Sciatic nerve (tissue), 2 donors: ENCODE measurements at places on chromosomes 13 and 19.

- no peak for DNase-seq
These were observed 1327.7 kb downstream of the EFNB2 start for GRCh38 chr13:105207572-105208293.

GRCh38 chr13:33722216-33722915, 95.6 kb upstream of the RFC3 start:
- no peak for DNase-seq

- peak; percentile 64 for DNase-seq
These were observed 183.6 kb upstream of the EDNRB start for GRCh38 chr13:78102121-78102677.

- no peak for DNase-seq
These were observed 408.4 kb downstream of the SPRY2 start for GRCh38 chr13:79932556-79932955.

GRCh38 chr13:34822650-34823049, 119.4 kb upstream of the NBEA start:
- DNase-seq: no peak

DNA sequence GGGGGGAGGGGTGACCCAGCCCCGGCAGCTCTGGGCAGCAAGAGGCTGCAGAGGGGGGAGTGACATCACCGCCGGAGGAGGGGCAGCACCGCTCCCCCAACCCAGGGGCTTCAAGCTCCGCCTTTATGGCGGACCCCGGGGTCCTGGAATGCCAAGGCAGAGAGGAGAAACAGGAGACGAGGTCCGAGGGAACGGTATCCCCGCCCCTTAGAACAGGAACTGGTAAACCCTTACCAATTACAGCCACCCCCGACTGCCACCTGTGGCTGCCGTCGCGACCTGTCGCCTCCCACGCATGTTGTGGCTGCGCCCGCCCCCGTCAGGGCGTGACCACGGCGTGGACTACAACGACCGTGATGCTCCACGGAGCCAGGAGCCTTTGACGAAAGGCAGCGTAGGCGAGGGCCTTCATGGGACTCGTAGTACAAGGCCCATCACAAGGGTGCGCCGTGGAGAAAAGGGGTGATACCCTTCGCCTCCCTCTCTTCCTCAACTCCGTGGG, 4.1 kb upstream of the KCNC3 start:
- DNase-seq: peak; percentile 89

DNA sequence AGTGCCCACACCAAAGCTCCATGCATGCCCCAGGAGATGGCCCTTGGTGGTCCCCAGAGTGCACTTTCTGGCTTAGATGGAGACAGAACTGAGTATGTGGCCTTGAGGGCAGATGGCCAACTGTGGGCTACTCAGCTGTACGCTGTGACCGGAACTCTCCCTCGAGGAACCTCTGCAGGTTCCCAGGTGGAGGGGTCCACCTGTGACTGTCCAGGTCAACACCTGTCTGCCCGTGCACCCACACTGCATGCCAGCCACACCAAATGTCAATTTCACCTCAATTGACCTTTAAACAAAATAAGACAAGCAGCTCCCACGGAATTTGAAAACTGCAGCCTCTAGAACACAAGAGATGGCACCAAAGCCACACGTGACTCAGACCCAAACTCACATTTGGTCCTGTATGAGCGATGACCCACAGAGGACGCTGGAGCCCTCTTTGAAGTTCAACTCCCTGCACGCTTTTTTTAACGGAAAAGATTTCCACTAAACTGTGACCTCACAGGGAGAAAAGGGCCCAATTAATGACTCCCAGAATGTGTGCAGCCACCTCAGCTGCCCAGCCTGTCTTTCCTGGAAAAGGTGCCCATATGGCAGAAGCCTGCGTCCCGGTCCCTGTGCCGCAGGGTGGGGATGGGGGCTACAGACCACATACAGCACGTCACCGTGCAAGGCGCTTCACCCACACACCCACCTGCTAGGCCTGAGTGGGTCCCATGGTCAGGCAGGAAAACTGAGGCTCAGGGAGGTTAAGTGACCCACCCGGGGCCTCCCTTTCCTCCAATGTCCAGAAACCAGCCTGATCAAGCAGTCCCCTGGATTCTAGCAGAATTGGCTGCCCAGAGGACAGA, 47.7 kb downstream of the KLF2 start:
- no peak for DNase-seq

- no peak for DNase-seq
These were observed 449.2 kb downstream of the TSHZ3 start for GRCh38 chr19:30900051-30900450.

DNA sequence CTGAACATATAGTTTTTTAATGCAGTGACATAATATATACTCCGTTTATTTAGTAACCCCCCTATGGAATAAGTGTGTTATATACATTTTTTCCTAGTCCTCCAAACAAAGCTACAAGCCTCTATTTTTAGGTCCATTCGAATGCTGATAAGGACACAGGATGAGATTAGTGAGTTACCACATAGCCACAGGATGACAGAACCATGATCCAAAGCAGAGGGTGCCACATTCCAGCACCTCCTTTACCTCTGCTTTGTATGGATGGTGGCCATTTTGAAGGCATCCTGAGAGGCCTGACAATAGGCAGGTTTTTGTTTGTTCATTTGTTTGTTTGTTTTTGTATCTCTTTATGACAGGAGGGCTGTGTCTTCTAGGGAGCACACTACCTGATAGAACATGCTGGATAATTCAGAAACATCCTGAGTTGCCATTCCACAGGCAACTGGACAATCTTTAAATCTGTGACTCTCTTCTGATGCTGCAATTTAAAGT, 186.3 kb downstream of the MTUS2 start:
- DNase-seq: no peak

DNA sequence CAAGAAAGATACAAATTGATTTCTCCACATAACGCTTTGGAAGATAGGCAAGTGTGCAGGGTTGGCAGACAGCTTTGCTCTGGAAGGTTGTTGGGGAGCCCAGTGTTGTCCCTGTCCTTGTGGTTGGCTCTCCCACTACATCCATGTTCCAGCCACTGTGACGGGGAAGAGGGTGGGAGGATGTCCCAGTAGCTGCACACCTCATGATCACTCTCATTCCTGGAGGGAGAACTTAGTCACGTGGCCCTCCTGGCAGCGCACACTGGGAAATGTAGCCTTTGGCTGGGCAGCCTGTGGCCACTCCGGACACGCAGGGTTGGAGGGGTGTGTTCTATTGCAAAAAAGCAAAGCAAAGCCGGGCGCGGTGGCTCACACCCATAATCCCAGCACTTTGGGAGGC, 9.9 kb downstream of the POLD1 start:
- DNase-seq: no peak

- DNase-seq: no peak
These were observed 147.4 kb downstream of the PTPRS start for GRCh38 chr19:5193192-5193591.

DNA sequence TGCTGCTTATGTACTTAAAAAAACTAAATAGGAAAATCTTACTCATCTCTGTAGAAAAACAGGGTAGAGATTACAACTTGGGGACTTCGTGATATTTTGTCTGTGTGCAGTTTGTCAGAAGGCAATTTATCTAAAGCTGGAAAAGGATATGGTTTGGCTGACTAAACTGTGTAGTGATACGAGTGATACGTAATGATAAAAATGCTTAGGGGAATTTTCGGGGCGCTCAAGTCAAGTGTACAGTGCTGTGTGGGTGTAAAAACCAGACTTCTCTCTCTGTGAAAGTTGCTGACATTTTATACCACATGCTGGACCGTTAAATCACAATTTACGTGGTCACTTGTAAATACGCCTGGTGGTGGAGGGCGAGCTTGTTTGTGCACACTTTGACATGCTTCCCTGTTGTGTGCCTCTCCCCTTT, 221.7 kb downstream of the KCNRG start:
- no peak for DNase-seq

DNA sequence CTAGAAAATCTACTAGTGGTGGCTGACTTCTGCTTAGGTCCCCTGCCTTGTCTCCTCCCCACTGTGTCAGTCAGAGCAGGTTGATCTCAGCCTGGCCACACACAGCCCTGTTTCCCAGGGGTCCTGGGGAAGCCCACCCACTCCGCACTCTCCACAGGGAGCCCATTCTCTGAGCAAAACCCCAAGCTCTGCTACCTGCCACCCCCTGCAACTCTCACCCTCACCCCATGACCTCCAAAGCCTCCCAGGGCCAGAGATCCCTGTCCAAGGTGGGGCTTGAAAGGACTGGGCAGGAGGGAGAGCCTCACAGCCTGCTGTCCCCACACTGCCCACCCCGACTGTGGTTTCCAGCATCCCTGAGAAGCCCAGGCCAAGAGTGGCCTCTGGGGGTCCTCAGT, 58.8 kb upstream of the ZNF536 start:
- DNase-seq: no peak

- DNase-seq: no peak
These were observed 68.9 kb downstream of the ZIC5 start for GRCh38 chr13:99902657-99903056.

GRCh38 chr13:23384111-23384510, 49.4 kb downstream of the SACS start:
- DNase-seq: no peak

DNA sequence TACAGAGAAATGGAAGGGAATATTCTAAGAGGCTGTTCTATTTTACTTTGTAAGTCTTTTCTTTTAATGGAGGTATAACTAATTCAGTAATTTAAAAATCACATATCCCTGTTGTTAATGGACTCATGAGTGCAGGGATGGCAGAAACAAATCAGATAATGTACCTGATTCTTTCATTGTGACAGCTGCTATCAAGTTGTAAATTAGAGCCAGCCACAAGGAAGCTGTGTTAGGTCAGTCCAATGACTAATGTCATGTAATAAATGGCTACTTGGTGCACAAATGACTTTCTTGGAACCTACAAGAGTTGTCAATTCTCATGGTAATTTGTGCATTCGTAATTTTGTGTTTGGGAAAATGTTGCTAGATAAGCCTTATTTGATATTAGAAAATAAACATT, 446.4 kb downstream of the DCT start:
- DNase-seq: no peak

DNA sequence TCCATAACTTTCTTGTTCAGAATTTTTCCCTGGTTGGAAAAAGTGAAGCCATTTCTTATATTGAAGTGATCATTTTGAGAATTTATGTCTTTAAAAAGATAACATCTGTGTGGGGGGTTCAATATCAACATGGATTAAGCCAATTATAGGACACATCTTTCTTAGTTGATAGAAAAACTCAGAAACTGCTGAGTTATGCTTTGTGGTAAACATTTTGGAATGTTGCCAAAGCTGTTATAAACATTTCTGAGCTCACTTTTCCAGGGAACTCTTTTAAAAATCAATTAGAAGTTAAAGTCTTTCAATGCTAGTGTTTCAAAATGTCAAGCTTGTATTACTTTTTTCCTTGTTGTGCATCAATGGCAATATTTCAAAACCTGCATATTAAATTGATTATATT, 248.8 kb downstream of the DACH1 start:
- DNase-seq: no peak

GRCh38 chr13:50783066-50783465, 60.4 kb downstream of the DLEU7 start:
- no peak for DNase-seq

DNA sequence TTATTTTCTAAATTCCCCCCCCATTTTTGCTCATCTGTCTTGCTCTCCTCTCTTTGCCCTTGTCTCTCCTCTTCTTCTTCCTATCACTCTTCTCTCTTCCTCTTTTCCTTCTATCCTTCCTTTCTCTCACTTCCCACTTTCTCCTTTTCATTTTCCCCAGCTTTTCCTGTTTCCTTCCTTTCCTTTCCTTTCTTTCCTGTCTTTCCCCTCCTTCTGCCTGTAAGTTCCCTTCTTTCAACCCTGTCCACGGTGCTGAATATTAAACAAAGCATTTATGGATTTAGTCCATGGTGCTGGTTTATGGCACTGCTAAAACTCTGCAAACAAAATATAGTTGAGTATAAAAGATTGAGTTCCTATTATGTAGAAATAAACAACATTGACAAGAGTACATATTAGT, 27.6 kb downstream of the SCEL start:
- no peak for DNase-seq

DNA sequence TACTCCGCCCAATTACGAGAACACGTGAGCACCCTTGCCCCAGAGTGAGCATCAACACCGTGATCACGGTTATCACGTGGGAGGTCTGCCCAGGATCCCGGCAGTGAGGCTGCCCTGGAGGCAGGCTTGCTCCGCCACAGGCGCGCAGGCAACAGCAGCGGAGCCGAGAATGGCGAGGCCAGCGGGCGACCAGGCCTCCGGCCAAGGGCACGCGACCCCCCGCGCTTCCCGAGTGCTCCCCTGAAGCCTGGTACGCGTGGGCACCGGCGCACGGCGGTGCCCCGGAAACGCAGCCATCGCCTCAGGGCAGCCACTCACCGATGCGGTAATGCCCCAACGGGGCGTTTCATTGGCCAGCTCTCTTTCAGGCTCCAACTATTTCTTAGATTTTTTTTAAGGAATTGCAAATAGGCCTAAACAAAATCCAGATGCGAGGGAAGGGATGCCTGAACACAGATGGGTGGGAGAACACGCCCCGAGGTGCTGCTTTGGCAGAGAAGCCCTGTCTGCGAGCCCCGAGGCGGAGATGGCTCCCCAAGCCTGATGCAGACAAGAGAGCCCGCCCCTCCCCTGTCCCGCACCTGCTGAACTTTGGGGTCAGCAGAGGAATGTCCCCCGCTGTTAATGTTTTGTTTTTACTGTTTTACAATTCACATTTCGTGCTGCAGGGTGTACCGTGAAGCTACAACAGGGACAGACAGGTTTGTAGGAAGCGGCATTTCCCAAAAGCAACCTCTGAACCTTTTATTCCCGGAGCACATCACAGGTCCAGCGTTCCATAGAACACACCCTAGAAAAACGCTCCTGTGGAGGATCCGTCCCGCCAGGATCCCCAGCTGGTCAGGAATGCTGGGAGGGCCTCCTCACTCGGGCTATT, 132.7 kb downstream of the ZDHHC20 start:
- no peak for DNase-seq

- no peak for DNase-seq
These were observed 15.1 kb upstream of the CEACAM4 start for GRCh38 chr19:41641879-41642485.

DNA sequence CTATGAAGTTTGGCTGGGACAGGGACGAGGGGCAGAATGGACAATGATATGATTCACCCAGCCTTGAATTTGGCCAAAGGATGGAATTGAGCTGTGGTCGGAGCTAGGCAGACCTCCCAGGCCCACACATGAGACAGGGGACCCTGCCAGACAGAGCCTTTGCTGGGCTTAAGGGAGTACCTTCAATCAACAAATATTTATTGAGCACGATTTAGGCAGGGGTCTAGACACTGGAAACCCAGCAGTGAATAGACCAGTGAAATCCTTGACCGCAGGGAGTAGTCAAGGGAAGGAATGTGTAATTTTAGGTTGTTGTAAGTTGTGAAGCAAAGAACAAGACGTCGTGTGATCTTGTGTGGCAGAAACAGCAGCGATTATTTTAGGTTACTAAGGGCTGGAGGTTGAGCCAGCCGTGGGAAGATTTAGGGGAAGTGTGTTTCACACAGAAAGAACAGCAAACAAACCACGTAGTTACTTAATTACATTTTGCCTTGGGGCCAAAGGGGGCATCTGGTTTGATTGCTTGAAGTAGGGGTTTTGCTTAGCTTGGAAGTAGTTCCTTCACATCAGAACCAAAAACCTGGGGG, 16.9 kb upstream of the AP1M2 start:
- DNase-seq: no peak
